Calu3 (cell line): ENCODE measurements at places on chromosomes 16 and 17. TPM values are rescaled to one million over a fixed set of nuclear protein-coding genes. Genes with fewer than 3 reads are reported as not detected.
A peak's percentile ranks its signal among the peaks of the same experiment; 100 is the strongest.

The CCL1 gene
- not detected in 2 replicates for total RNA-seq

The SCNN1G gene
- not detected in 2 replicates for total RNA-seq

The APOBR gene
- total RNA-seq = 0.14 TPM in 1 of 2 replicates, not detected in the other

GRCh38 chr17:41957031-41957868 lies 9.3 kb upstream of the CNP start:
- H3K4me1 ChIP-seq = peaks cover 24% of the 10 kb centered on the region
- H3K4me3 ChIP-seq = peak overlapping the region; percentile 15
- H3K27me3 ChIP-seq = peaks cover 19% of the 10 kb centered on the region
- H3K27ac ChIP-seq = peak overlapping the region; percentile 69

DNA sequence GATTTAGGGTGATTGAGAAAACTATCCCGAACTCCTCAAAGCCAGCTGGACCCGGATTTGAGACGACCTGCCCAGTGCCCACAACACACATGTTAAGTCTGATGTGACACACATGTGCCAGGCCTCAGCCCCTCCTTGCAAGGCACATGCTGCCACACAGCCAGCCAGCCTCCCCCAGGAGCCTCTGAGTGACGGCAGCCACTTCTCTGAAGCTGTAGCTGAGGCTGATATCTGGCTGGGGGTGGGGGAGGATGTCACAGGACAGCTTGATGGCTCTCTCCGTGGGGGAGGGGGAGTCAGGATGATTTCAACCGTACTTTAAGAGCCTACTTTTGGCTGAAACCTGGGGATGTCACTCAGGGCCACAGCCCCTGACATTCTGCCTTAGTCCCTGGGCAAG lies 40.9 kb downstream of the SRCIN1 start:
- H3K4me1 ChIP-seq = peaks cover 11% of the 10 kb centered on the region
- H3K27me3 ChIP-seq = peaks cover 77% of the 10 kb centered on the region
- H3K27ac ChIP-seq = no peak overlapping the region
- DNase-seq = no peak

DNA sequence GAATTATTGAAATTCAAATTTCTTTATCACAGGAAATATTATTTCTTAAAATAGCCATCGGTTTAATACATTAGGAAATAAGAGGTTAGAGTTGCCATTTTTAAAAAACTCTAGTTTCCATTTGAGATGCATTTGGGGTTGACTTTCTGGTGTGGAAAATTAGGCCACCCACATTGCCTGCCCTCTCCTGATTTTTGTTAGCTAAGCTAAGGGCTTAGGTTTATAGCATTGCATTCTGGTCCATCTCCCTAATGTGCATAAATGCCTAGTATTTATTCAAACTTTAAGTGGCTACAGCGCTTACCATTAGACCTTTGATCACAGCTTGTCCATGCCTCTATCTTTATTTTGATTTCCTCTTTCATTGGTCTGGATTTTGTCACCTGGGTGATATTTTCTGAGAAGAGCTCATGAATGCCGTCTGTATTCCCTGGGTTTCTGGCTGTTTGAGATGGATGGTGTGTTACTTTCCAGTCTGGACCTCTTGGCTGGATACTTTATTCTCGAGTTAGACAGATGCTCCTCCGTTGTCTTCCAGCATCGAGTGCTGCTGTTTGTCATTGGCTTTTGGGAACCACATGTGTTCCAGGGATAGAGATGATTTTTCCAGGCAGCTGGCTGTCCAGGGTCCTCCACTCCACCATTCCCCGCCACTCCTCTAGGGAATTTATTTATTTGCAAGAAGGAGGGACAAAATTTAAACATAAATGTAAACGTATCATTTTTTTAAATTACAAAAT lies 120.3 kb downstream of the KATNIP start:
- no peak for DNase-seq
- no peak overlapping the region for H3K4me3 ChIP-seq
- H3K27ac ChIP-seq = no peak overlapping the region

- no peak for DNase-seq
- H3K4me3 ChIP-seq = no peak overlapping the region
- H3K27ac ChIP-seq = no peak overlapping the region
- H3K27me3 ChIP-seq = no peaks in the 10 kb centered on the region
- H3K4me1 ChIP-seq = no peaks in the 10 kb centered on the region
Measured at GRCh38 chr17:76124582-76125390, 16.3 kb downstream of the FOXJ1 start.

GRCh38 chr16:85961988-85962915 lies 63.3 kb downstream of the IRF8 start:
- H3K4me3 ChIP-seq = no peak overlapping the region
- peaks cover 23% of the 10 kb centered on the region for H3K27me3 ChIP-seq
- H3K4me1 ChIP-seq = no peaks in the 10 kb centered on the region
- no peak for DNase-seq
- H3K27ac ChIP-seq = no peak overlapping the region

The CRISPLD2 gene
- 5.9 and 6.5 TPM in 2 replicates for total RNA-seq

GRCh38 chr17:3978421-3979289 lies 14.4 kb upstream of the ATP2A3 start:
- no peaks in the 10 kb centered on the region for H3K27me3 ChIP-seq
- H3K4me3 ChIP-seq = no peak overlapping the region
- DNase-seq = no peak
- no peaks in the 10 kb centered on the region for H3K4me1 ChIP-seq

The CXCL16 gene
- total RNA-seq = 73.1 and 77.6 TPM in 2 replicates

GRCh38 chr16:4283441-4283840 lies 10.6 kb upstream of the TFAP4 start:
- no peak overlapping the region for H3K4me3 ChIP-seq
- H3K27me3 ChIP-seq = no peaks in the 10 kb centered on the region
- H3K27ac ChIP-seq = no peak overlapping the region

- no peak overlapping the region for H3K4me3 ChIP-seq
- no peaks in the 10 kb centered on the region for H3K36me3 ChIP-seq
- H3K27me3 ChIP-seq = no peaks in the 10 kb centered on the region
- no peaks in the 10 kb centered on the region for H3K4me1 ChIP-seq
- DNase-seq = no peak
Measured at GRCh38 chr16:78218856-78219651, 119.6 kb downstream of the WWOX start.

DNA sequence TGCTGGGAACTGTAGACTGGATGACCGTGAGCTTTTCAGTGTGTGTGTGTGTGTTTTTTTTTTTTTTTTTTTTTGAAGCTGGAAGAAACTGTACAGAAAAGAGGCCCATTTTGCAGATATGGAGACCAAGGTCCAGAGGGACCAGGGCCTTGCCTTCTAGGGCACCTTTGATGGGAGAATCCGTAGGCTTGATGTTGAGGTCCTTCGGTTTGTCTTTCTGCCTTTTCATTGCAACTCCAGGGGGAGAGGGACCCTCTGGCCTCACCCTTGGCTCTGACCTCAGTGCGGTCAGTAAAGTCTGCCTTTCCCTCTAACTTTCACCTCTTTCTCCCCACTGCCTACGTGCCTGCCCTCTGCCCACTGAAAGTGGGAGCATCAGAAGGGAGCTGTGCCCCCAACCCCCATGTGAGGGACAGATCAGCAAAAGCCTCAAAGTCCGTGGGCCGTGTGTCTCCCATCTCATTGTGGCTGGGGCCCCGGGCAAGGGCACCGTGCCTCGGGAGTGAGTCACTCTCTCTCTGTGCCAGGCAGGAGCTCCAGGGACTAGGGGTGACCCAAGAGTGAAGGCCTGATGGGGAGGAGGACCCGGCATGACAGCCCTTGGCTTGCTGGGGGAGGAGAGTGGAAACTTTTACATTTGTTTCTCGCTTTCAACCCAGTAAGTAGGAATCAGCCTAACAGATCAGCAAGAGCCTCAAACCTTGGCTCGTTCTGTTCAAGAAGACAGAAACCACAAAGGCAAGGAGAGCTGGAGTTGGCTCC lies 123.6 kb downstream of the CMIP start:
- peak; percentile 81 for DNase-seq
- peak overlapping the region; percentile 47 for H3K4me3 ChIP-seq
- H3K4me1 ChIP-seq = peaks cover 44% of the 10 kb centered on the region
- H3K27ac ChIP-seq = peak overlapping the region; percentile 50
- H3K27me3 ChIP-seq = no peaks in the 10 kb centered on the region

- H3K36me3 ChIP-seq = peaks cover 9% of the 10 kb centered on the region
- H3K27me3 ChIP-seq = peaks cover 17% of the 10 kb centered on the region
- H3K4me1 ChIP-seq = peaks cover 28% of the 10 kb centered on the region
- H3K4me3 ChIP-seq = peak within 1 kb of the TSS; percentile 76
Measured at GRCh38 chr17:50507871-50508572, at the start of gene MYCBPAP. TSS of gene MYCBPAP (plus strand) at chr17:50508439. CDS start at chr17:50508675, 236 bp downstream.

- H3K4me3 ChIP-seq = peak overlapping the region; percentile 17
- peaks cover 32% of the 10 kb centered on the region for H3K4me1 ChIP-seq
- no peak for DNase-seq
- no peaks in the 10 kb centered on the region for H3K27me3 ChIP-seq
- H3K27ac ChIP-seq = peak overlapping the region; percentile 92
Measured at GRCh38 chr17:67239597-67239996, 5.4 kb downstream of the HELZ start.

The PRAC1 gene
- not detected in 2 replicates for total RNA-seq

DNA sequence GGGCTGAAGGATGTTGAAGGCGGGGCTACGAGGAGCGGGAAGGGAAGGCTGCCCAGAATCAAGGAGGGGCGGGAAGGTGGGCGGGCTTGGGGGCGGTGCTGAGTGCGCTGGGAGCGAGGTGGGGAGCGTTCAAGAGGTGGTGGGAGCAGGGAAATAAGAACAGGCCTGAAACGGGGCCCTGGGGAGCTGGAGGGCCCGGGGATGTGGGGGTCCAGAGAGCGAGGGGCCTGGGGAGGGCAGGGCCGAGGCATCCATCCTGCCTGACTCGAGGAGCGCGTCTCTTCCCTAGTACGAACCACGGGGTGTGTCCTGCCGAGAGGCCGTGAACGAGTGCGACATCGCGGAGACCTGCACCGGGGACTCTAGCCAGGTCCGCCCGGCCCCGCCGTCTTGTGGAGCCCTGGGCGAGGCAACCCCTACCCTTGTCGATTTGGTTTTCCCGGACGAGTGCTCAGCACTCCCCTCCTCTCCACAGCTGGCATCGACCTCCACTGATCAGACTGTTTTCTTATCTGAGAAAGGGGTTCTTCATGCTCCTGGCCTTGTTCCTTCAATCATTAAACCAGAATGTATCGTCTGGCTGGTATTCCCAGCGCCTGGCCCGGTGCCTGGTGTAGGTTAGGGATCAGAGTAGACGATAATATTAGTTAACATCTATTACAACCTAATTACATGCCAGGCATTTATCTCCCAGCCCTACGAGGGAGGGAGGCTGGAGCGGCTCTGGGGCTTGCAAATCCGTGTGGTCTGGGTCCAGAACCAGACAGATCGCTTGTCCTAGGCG lies 17.2 kb downstream of the ADAM11 start:
- H3K27me3 ChIP-seq = peaks cover 51% of the 10 kb centered on the region
- H3K4me1 ChIP-seq = peaks cover 7% of the 10 kb centered on the region
- H3K27ac ChIP-seq = peak overlapping the region; percentile 36
- peaks cover 44% of the 10 kb centered on the region for H3K36me3 ChIP-seq
- peak; percentile 100 for DNase-seq
- H3K4me3 ChIP-seq = peak overlapping the region; percentile 86
